ENCODE measurements at places on chromosomes 3 and 15.

DNA sequence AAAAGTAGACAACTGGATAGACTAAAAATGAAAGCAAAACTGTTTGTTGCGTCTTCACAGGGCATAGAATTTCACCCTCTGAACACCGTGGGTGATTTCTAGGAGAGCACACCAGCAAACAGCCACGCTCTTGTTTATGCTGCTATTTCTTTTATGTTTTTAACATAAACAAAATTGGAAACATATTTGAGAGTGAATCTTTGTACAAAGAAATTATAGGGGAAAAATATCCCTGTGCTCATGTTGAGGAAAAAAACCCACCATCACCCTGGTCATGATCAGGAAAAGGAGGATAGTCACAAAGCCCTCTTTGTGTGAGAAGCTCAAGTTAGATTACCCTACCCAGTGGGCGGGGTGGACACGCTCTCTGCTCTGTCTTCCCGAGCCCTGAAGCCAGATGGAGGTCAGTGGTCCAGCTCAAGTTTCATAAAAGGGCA is 313.3 kb downstream of the SATB1 start:
- DNase-seq = peak; percentile 18

DNA sequence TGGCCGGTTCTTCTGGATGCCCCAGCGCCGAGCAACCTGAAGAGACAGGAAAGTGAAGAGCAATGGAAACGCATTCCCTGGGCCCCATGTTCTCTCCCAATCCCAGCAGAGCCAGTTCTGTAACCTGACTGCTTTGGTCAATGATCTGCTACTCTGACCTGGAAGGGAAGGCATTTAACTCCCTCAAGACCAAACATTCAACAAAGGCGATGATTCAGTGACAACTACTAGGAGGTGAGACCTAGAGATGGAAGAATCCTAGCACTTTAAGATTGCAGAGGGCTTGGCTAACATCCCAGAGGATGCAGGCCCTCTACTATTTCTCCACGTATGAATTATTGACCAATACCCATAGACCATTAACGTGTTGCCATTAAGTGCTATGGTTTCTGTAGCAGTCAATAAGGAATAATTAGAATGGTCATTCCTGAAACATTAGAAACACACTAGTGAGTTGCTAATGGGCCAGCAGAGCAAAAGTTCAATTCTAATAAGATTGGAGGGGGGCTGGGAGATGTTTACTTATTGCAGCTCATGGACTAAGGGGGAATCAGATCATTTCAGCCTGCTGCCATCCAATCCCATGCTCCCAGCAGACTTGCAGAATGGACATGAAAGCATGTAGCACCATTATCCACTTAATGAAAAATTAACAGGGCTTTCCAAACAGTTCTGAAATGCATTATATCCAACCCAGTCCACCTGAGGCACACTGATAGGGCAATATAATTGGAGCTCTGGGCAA is 56.6 kb downstream of the ETV5 start:
- DNase-seq = no peak

- DNase-seq = no peak
These were observed 49.0 kb upstream of the NDN start for GRCh38 chr15:23736033-23736673.

DNA sequence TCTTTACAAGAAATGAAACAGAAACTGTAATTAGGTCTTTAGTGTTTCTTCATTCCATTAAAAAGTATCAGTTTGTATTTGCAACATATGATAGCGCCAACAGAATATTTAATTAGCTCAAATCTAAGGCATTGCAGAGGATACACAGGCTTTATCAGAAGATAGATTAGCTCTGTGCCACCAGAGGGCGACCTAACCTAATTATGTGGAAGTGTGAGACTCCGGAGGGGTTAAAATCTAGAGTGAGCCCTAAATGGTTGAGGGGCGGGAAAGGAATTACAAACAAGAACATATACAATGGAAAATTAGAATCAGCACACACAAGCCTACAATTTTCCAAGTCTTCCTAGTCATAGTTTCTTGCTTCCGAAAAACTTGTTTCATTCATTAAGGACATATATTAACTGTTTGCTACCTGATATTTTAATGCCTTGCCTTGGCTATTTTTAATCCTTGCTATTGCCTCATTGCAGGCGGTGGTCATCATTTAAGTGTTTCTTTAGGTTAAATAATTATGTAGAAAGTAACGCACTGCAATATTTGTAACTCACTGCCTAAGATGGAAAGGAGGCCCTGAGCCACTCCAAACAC is 18.0 kb upstream of the RYR3 start:
- DNase-seq = peak; percentile 25

- DNase-seq = peak; percentile 76
These were observed 70.7 kb downstream of the WNT5A start for GRCh38 chr3:55416331-55416821.

DNA sequence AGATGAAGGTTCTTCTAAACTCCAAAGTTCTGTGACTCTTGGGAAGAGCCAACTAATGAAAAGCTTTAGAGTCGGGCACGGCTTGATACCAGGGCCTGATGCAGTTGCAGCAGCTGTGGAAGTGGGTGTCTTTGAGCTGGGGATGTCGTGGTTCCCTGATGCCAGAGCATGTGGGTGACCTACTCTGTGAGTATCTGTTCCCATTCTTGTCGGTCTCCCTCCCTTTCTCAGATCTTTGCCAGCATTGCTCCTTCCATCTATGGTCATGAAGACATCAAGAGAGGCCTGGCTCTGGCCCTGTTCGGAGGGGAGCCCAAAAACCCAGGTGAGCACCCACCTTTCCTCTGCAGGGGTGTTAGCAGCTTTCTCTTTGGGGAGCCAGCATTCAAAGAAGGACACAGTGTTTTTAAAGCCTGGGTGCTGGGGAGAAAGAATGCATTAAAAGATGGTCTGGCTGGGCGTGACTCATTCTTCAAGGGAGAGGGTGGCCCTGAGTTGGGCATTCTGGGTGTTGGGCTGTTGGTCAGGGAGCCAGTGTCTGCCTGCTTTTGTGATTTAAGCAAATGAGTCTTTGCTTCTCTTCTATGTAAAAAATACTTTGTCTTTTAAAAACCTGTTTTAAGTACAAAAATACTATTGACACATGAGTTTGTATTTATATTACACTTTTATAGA is 13.2 kb upstream of the PODXL2 start:
- DNase-seq = no peak

- no peak for DNase-seq
These were observed 246.8 kb upstream of the ROBO1 start for GRCh38 chr3:80014576-80014975.

Data from HTR-8/SVneo (cell line).